ENCODE measurements at places on chromosomes 7 and 10.
A peak's percentile ranks its signal among the peaks of the same experiment; 100 is the strongest.

DNA sequence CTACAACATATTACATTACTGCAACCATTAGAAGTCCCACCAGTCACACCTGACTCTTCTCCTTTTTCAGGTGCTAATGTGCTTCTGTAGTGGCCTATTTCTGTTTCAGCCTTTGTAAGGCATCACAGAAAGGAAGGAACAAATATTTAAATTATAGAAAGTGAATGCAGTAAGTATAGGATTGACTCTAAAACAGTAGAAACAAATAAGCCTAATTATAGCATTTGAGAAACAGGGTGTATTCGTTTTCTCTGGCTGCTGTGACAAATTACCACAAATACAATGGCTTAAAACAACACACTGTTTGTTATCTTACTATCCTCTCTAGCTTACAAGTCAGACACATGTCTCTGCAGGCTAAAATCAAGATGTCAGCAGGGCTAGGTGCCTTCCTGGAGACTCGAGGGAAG is 69.4 kb downstream of the CCSER2 start:
- DNase-seq: no peak

DNA sequence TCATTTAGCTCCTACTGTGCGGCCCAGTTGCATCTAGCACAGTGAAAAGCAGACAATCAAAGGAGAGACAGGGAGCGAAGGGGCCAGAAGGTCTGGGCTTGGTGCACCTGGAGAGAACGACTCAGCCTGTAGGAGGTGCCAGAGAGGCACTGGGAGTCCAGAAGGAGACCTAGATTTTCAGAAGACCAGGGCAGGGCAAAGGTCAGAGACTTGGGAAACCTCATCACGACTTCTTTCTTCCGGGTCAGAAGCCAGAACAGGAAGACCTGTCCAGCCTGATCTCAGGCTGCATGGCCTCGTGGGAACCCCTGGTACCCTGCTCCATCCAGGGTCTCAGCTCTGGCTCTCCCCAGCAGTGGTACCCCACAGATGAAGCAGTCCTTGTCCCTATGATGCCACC is 5.2 kb downstream of the AGAP3 start:
- DNase-seq: peak; percentile 51

DNA sequence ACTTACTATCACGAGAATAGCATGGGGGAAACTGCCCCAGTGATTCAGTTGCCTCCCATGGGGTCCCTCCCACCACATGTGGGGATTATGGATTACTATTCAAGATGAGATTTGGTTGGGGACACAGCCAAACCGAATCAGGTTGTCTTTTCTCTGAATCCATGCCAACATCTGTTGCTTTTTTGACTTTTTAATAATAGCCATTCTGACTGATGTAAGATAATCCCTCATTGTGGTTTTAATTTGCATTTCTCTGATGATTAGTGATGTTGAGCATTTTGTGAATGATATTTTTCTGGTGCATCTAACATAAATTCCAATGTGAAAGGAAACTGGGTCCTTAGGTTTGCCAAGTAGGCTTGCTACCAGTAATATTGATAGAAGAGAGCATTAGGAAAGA is 69.0 kb upstream of the ARHGAP21 start:
- no peak for DNase-seq

GRCh38 chr10:101569323-101569621 is 18.8 kb downstream of the POLL start:
- DNase-seq: no peak

GRCh38 chr10:124083740-124084397 is 9.5 kb downstream of the CHST15 start:
- DNase-seq: no peak

- no peak for DNase-seq
Observed at GRCh38 chr10:126667568-126667967, 2.9 kb downstream of the C10orf90 start.

DNA sequence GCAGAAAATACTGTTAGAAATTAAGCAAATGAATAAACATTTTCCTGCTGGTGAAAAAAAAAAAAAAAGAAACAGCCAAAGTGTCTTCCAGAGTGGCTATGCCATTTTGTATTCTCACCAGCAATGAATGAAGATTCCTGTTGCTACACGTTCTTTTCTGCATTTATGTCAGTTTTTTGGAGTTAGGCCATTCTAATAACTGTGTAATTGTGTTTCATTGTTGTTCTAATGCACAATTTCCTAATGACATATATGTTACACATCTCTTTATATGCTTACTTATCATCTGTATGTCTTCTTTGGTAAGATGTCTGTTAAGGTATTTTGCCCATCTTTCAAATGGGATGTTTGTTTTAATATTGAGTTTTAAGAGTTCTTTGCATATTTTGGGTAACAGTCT is 213.7 kb downstream of the ITGB1 start:
- DNase-seq: no peak

GRCh38 chr10:3769556-3769955 is 15.5 kb downstream of the KLF6 start:
- no peak for DNase-seq

Data from stimulated activated CD8-positive, alpha-beta memory T cell treated with anti-CD3 and anti-CD28 coated beads, Interleukin-4, amount 100 ng/mL, for 48 hours (primary cell).